Pons (tissue), 1 donor: ENCODE measurements at places on chromosomes 12 and 14.
A peak's percentile ranks its signal among the peaks of the same experiment; 100 is the strongest.

DNA sequence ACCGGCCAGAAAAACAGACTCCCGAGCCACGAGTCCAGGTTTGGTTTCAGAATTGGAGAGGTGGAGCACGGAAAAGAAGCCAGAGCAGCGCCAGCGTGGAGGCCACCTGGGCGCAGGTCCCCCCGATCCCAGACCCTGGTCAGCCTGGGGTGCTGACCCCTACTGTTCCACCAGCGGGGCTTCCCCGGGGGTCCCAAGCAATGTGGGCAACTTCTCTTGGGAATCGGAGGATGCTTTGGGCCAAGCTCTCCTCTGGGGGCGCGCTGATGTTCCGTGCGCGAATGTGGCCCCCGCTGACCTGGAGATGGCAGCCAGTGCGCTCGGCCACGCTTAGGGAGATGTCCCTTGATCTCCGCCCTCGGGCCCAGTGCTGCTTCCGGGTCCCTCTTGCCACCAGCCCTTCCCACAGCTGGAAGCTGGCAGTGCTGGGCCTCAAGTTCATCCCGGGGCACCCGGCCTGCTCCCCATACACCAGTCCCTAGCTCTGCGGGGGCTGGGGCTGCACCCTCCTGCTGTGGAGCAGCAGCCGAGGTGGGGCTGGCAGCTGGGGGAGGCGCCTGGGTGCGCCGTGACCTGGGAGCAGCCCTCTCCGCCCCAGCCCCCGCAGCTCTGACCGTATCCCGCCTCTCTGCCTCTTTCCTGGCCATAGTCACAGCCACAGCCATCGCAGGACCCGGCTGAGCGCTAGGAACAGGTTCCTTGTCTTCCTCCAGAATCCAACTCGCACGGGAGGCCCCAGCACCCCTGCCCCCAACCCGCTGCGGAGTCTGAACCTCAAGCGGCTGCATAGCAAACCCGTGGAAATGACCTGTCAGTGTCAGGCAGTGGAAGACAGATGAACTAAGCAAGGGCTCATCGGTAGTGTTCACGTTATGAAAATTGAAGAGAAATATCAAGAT, 91.2 kb downstream of the RCOR1 start:
- no peak for DNase-seq

GRCh38 chr12:42372154-42372791, 46.3 kb downstream of the PPHLN1 start:
- DNase-seq, result peak; percentile 79

- DNase-seq, result no peak
These were observed 90.1 kb upstream of the FOXG1 start for GRCh38 chr14:28676479-28676878.

DNA sequence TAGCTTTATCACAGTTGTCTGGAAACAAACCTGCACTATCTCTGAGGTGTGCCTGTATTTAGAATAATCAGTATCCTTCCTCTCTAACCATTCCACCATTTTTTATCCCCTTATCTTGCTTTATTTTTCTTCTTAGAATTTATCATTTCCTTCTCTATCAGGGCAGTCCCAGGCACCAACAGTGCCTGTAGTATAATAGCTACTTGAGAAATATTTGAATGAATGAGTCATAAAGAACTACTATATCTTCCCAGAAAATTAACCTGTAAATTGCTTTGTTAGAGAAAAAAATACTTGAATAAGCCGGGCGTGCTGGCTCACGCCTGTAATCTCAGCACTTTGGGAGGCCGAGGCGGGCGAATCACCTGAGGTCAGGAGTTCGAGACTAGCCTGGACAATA, 21.2 kb upstream of the FOXJ2 start:
- no peak for DNase-seq

DNA sequence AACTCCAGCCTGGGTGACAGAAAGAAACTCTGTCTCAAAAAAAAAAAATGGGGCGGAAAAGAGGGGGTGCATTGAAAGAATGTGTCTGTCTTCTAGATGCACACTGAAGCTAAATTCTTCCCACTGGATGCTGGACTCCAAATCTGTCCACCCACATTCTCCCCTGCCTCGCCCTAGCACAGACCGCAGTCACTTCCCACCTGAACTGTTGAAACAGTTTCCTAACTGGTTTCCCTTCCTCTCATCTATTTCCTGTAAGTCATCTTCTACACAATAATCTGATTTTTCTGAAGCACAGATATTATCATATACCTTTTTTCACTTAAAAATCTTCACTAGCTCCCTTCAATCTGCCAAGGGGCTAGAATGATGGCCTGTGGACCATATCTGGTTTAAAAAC, 1.5 kb upstream of the HCAR1 start:
- DNase-seq, result no peak

DNA sequence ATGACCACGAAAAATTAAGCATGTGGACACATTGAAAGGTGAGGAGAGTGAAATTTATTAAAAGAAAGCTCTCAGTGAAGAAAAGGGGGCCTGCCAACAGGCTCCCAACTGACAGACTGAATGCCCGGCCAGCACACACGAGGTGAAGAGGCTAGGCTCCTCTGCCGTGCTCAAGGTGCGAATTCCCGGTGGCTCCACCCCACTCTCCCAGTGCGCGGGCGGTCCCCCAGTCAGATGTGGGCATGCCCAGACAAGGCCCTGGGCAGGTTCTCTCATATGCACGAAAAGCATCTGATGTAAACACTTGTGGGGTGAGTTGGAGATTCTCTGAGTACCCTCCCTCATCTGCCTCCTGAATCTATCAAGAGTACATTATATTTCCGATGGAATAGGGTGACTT, 48.5 kb upstream of the OSBPL8 start:
- DNase-seq, result no peak
